Nephron progenitor cell (in vitro differentiated cells): ENCODE measurements at places on chromosomes 2 and 18.

DNA sequence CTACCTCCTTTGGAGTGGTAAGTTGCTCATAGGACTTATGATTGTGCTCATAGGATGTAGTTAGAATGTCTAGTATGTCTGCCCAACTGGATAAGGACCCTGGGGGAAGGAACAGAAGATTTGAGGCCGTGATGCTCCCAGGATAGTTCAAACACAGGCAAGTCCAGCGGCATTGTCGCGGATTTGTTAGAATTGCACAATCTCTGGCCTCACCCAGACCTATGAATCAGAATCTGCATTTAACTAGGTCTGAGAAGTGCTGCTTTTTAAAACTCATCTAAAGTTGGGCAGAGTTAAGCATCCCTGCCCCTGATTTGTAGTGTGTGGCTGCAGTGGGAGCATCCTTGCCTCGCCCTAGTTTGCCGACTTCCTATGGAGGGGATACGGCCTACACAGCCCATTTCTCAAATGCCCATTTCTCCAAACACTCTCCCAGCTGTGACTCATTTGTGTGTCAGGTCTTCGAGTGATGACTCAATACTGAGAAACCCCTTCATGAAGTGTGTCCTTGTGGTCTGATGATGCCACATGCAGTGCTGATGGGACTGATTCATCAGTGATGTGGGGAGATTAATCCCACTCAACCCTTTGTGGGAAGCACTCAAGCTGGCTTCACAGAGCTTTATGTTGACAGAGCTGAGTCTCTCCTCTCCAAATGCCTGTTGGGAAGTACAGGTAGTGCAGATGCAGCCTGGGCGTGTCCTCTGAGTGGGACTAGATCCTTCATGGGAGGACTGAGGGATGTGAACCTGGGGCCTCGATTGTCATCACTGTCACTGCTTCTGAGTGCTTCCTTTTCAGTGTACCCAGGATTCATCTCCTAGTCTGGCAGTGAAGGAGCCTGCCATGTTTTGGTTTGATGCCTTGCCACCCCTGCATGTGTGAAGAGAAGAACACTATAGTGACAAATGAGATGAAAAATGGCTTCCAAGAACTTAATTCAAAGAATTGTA, 18.7 kb downstream of the SMIM21 start:
- no peak for DNase-seq
- H3K27me3 ChIP-seq, result peaks cover 15% of the 10 kb centered on the region
- H3K36me3 ChIP-seq, result no peaks in the 10 kb centered on the region
- H3K27ac ChIP-seq, result no peak overlapping the region

GRCh38 chr2:27078267-27079194, at the start of gene EMILIN1:
Gene EMILIN1, plus strand, starts transcription at chr2:27078615. Its CDS starts 451 bp downstream, at chr2:27079066.
- peak; percentile 73 for DNase-seq
- peak within 1 kb of the TSS; percentile 80 for H3K4me3 ChIP-seq
- peak within 1 kb of the TSS; percentile 98 for H3K27ac ChIP-seq
- H3K27me3 ChIP-seq, result no peaks in the 10 kb centered on the region
- H3K36me3 ChIP-seq, result no peaks in the 10 kb centered on the region

DNA sequence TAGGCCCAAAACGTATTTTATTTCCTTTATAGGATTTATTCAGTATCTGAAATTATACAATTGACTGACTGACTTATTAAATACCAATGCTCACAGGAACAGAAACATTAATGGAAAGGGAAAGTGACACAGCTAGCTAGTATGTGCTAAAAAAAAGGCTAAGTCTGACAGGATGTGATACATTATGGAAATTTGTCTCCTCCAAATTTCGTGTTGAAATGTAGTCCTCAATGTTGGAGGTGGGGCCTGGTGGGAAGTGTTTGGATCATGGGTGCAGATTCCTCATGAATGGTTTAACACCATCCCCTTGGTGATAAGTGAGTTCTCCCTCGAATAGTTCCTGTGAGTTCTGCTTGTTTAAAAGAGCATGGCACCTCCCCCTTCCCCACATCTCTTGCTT, 70.6 kb upstream of the WDR75 start:
- no peak overlapping the region for H3K27ac ChIP-seq
- no peaks in the 10 kb centered on the region for H3K27me3 ChIP-seq
- no peaks in the 10 kb centered on the region for H3K36me3 ChIP-seq

- no peak overlapping the region for H3K27ac ChIP-seq
- H3K36me3 ChIP-seq, result no peaks in the 10 kb centered on the region
- no peak for DNase-seq
- peaks cover 29% of the 10 kb centered on the region for H3K27me3 ChIP-seq
- no peak overlapping the region for H3K4me3 ChIP-seq
Measured at GRCh38 chr2:239475161-239476028, 74.6 kb upstream of the HDAC4 start.

- H3K4me1 ChIP-seq, result peaks cover 53% of the 10 kb centered on the region
- H3K27ac ChIP-seq, result no peak overlapping the region
- no peak overlapping the region for H3K4me3 ChIP-seq
- H3K27me3 ChIP-seq, result peaks cover 36% of the 10 kb centered on the region
- DNase-seq, result no peak
- no peaks in the 10 kb centered on the region for H3K36me3 ChIP-seq
Measured at GRCh38 chr2:128438091-128438490, 119.4 kb upstream of the HS6ST1 start.

DNA sequence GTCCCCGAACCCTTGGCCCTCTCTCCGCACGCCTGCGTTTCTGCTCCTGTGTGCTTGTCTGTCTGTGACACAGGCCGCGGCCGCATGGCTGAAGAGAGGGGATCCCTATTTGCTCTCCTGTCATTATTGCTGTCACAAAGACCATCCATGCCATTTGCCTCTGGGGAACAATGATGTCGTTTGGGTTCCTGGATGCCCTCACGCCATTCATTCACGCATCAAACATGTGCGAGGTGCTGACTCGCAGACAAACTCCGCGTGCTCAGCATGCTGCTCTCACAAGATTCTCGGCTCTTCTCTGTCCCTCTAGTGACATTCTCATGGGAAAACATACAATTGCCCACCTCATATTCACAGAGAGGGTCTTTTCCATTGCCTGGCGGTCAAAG, 67.8 kb downstream of the ASB1 start:
- peak overlapping the region; percentile 73 for H3K27ac ChIP-seq
- H3K4me1 ChIP-seq, result peaks cover 79% of the 10 kb centered on the region

GRCh38 chr2:101698014-101698843, 722 bp downstream of the MAP4K4 start:
- peak overlapping the region; percentile 78 for H3K4me3 ChIP-seq
- peaks cover 28% of the 10 kb centered on the region for H3K36me3 ChIP-seq
- peaks cover 16% of the 10 kb centered on the region for H3K4me1 ChIP-seq
- H3K27ac ChIP-seq, result no peak overlapping the region
- peaks cover 9% of the 10 kb centered on the region for H3K27me3 ChIP-seq
- peak; percentile 59 for DNase-seq

- no peak for DNase-seq
- H3K27ac ChIP-seq, result no peak overlapping the region
- no peaks in the 10 kb centered on the region for H3K36me3 ChIP-seq
- H3K27me3 ChIP-seq, result peaks cover 15% of the 10 kb centered on the region
- peaks cover 33% of the 10 kb centered on the region for H3K4me1 ChIP-seq
Measured at GRCh38 chr2:31203916-31204315, 13.4 kb downstream of the CAPN14 start.

- DNase-seq, result no peak
- H3K36me3 ChIP-seq, result no peaks in the 10 kb centered on the region
- no peak overlapping the region for H3K4me3 ChIP-seq
- no peak overlapping the region for H3K27ac ChIP-seq
- peaks cover 10% of the 10 kb centered on the region for H3K27me3 ChIP-seq
Measured at GRCh38 chr2:238308177-238308576, 12.1 kb upstream of the TRAF3IP1 start.

DNA sequence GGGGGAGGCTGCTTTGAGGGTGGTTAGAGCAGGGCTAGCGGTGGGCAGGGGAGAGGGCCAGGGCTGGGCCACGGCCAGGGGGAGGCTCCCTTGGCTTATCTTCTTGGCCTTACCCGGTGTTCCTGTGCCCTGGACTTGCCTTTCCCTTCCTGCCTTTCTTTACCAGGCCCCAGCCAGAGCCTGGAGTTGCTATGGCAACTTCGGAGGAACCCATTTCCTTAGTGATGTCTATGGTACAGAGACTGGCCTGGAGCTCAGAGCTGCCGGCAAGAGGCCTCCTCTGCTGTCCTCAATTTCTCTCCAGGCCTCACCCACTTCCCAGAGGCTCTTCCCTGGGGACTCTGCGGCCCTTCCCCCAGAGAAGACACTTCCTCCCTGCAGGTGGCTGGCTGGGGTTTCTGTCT, 11.5 kb downstream of the SPEG start:
- peaks cover 49% of the 10 kb centered on the region for H3K27me3 ChIP-seq
- no peak overlapping the region for H3K27ac ChIP-seq
- peaks cover 6% of the 10 kb centered on the region for H3K36me3 ChIP-seq
- no peak for DNase-seq
- H3K4me3 ChIP-seq, result peak overlapping the region; percentile 18
- peaks cover 50% of the 10 kb centered on the region for H3K4me1 ChIP-seq

- peaks cover 13% of the 10 kb centered on the region for H3K4me1 ChIP-seq
- no peaks in the 10 kb centered on the region for H3K27me3 ChIP-seq
- H3K4me3 ChIP-seq, result no peak overlapping the region
- peaks cover 15% of the 10 kb centered on the region for H3K36me3 ChIP-seq
- DNase-seq, result no peak
Measured at GRCh38 chr2:134379293-134379692, 125.4 kb downstream of the MGAT5 start.

GRCh38 chr2:239470151-239470900, 69.5 kb upstream of the HDAC4 start:
- no peak overlapping the region for H3K4me3 ChIP-seq
- no peak for DNase-seq
- peaks cover 35% of the 10 kb centered on the region for H3K27me3 ChIP-seq

- H3K27ac ChIP-seq, result no peak overlapping the region
- H3K4me1 ChIP-seq, result peaks cover 6% of the 10 kb centered on the region
- no peak for DNase-seq
- no peaks in the 10 kb centered on the region for H3K36me3 ChIP-seq
- no peak overlapping the region for H3K4me3 ChIP-seq
Measured at GRCh38 chr18:48222118-48222517, 187.1 kb downstream of the ZBTB7C start.

- H3K4me3 ChIP-seq, result peak overlapping the region; percentile 88
- H3K27ac ChIP-seq, result no peak overlapping the region
- H3K36me3 ChIP-seq, result no peaks in the 10 kb centered on the region
- peaks cover 40% of the 10 kb centered on the region for H3K4me1 ChIP-seq
- peak; percentile 75 for DNase-seq
Measured at GRCh38 chr18:48541026-48541746, 2.4 kb downstream of the CTIF start.

- peaks cover 63% of the 10 kb centered on the region for H3K4me1 ChIP-seq
- DNase-seq, result no peak
- H3K36me3 ChIP-seq, result no peaks in the 10 kb centered on the region
- H3K4me3 ChIP-seq, result no peak overlapping the region
Measured at GRCh38 chr2:393711-394696, 106.1 kb upstream of the ALKAL2 start.

GRCh38 chr2:20624884-20625485, 25.9 kb downstream of the HS1BP3 start:
- H3K4me3 ChIP-seq, result no peak overlapping the region
- peaks cover 3% of the 10 kb centered on the region for H3K27me3 ChIP-seq

DNA sequence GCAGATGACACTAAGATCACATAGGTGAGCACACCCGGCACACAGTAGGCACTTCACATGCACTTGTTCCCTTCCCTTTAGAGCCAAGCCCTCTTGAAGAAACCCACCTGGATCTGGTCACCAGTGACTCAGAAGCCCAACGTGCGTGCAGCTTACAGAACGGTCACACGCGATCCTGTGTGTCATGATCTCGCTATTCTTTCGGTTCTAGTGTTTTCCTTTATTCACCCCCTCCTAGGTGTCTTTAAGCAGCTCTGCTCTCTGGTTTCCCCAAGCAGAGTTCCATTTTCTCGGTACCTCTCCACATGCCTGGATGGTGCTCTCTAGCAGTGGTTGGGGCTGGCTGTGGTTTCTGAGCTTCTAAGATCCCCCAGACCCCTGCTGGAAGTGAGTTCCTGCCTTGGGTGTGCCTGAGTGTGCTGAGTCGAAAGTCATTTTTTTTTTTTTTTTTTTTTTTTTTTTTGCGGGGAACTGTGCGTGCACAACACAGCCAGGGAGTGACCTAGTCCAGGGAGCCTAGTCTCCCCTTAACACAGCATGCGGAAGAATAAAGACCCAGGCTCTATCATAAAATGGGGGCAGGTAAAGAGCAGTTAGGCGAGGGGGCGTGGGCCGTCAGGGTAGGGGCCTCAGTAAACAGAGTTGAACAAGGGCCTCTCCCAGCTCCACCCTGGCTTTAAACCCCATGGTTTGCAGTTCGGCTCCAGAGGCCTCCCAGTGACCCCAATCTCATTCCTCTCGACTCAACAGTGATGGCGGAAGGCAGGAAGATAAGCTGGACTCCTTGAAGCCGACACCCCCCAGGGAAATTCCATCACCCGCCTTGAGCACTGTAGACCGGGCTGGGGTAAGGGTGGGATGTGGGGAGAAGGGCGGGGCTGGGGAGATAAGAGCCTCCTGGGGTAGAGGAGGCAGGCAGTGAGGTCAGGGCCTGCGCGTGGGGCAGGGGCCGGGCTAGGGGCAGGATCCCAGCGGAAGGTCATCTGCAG, 29.8 kb upstream of the DNMT3A start:
- peaks cover 4% of the 10 kb centered on the region for H3K27me3 ChIP-seq
- peaks cover 47% of the 10 kb centered on the region for H3K4me1 ChIP-seq
- no peak overlapping the region for H3K4me3 ChIP-seq
- no peaks in the 10 kb centered on the region for H3K36me3 ChIP-seq
- no peak for DNase-seq

DNA sequence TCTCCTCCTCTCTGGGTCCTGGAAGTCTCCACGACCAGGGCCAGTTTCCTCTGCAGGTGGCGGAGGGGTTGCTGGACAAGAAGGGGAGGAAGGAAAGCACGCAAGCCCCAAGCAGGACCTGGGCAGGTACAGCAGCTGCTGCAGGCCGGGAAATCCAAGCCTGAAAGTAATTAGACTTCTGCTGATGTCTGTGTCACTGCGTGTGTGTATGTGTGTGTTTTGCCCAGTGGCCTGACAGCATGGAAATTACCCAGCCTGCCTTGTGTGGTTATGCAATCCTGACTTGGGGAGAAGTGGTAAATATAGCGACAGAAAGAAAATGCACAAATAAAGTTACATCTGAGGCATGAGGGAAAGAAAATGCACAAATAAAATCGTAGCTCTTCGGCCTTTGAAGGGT, 121.8 kb upstream of the ZBTB14 start:
- H3K36me3 ChIP-seq, result no peaks in the 10 kb centered on the region
- no peak overlapping the region for H3K27ac ChIP-seq
- H3K4me1 ChIP-seq, result peaks cover 34% of the 10 kb centered on the region
- H3K27me3 ChIP-seq, result no peaks in the 10 kb centered on the region

DNA sequence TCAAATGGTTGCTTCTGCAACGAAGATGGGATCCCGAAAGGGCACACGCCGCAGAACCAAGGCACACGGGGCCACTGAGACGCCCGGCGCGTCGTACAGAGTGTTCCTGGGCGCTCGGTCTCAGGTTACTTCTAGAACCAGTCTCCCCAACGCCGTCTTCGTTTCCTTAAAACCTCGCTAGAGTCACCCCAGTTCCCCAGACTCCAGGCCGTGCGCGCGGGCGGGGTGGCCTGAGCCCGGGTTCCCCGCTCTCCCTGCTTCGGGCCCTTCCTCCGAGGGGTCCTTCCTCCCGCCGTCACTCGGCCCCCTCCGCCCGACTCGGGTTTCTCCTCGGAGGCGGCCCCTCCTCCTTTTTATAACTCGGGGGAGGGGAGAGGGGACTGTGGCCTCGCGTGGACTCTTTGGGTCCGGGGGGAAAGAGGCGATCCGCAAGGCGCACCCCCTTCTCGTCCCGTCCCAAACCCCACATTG, 774 bp upstream of the FZD7 start:
- H3K4me3 ChIP-seq, result peak overlapping the region; percentile 98
- DNase-seq, result peak; percentile 81
- peak overlapping the region; percentile 100 for H3K27ac ChIP-seq
- peaks cover 2% of the 10 kb centered on the region for H3K27me3 ChIP-seq
- peaks cover 10% of the 10 kb centered on the region for H3K36me3 ChIP-seq
